ENCODE measurements at places on chromosomes 6 and 20.

DNA sequence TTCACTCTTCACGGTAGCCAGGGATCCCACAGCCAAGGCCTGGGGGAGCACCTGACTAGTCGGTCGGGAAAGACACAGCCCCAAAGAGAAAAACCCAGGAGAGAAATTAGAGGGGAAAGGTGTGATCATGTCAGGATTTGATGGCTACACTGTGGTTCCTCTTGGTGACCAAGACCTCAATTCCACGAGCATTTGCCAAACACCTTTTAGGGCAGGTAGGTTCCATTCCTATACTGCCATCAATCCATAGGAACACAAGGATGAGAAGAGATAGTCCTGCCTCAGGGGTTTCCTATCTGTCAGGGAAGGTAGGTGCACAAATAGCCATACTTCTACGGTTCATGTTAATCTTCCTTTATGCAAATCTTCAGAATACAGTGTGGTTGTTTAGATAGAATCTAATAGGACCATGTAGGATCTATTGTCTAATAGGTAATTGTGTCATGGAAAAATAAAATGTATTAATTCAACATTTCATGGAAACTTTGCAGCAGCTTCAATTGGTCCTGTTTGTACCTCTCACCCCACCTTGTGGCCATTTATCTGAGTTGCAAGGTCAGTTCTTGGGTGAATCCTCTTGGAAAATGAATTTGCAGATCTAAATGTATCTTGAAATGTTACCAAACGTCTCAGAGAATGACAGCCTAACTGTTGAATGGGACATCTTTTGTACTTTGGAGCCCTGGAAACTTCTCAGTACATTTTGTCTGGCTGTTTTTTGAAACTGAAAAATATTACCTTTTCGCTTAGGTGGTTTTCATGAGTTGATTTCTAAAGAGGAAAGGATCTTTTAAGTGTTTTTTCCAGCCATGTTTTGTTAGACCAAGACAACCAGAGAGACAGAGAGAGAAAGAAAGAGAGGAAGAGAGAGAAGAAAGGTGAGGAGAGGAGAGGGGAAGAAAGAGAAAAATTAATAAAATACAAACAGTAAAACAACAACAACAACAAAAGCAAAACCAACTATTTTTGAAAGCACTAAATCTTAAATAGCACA, 33.7 kb upstream of the IYD start:
- no peak for DNase-seq

DNA sequence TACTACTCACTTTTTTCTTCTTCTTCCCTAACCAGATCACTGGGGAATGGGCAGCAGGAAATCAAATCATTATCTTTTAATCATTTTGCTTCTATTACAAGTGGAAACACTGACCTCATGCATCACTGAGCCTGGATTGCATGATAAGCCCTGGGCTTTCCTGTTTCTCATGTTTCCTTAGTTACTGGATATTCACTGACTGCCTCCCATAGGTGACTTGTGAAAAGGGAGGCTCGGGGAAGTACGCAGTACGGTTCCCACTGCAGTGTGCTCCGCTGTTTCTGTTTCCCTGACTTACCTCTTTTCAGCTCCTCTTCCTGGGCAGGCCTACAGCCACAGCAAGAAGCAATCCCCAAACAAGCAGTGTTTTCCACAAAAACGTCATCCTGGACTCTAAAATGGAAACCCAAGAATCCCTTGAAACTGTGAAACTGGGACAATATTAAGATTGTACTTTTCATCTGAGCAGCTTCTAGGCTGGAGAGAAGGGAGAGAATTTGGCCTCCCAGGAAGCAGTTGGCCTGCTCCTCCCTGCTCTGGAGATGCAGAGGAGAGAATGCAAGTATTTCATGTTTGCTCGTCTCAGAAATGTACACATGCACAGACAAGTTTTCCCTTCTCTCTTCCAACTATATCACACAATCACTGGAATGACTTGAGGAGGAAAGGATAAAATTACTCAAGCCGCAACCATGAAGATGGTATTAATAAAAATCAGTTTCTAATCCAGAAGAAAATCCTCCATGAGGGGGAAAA, 13.1 kb downstream of the BTNL2 start:
- DNase-seq: no peak

- peak; percentile 20 for DNase-seq
Measured at GRCh38 chr6:501891-502601, 110.5 kb downstream of the IRF4 start.

DNA sequence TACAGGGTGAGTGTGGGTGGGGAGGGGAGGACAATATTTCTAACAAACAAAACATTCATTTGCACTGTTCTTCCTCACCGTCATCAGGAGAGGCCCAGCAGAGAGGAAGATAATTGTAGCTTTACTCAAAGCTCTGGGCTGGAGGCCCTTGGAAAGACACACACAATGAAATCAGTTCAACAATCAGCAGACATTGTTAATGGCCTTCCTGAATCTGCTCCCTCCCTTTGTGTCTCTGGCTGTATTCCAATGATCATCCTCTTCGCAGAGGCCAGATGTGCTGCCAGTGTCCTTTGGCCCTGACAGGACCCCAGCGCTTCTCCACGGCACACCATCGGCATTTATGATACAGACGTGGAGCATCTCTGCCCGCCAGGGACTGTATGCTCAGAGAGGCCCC, 44.6 kb upstream of the LRFN2 start:
- no peak for DNase-seq

GRCh38 chr20:32869562-32869961, 10.8 kb downstream of the EFCAB8 start:
- no peak for DNase-seq

DNA sequence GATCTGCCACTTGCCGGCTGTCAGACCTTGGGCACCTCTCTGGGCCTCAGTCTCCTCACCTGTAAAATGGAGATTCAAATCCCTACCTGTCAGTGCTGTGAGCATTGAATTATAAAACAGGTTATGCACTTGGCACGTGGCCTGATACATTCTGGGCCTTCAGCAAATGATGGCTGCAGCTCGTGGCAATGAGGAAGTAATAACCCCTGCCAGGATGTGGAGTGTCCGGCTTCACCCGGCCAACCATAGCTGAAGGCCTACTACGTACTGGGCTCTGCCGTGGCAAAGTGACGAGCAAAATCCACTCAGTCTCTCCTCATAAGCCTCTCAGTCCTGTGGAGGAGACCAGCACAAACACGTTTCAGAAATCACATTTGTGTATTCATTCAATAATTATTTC, 10.9 kb upstream of the VSTM2L start:
- DNase-seq: no peak

DNA sequence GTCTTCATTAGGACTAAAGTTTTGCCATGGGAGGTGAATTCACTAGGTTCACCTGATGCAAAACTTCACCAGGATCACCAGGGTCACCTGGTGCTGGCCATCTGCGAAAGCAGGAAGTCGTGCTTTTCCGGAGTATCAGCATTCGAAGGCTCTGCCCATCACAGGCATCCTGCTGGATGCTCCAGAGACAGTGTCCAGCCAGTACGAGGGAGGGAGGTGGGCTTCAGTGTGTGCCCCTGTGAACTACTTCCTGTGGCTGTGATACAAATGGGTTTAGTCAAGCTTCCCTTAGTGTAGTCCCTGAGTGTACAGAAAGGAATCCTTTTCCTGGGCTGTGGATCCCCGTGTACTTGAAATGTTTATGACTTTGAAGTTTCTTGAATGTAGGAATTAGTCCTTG, 3.4 kb upstream of the RPS6KA2 start:
- DNase-seq: no peak

DNA sequence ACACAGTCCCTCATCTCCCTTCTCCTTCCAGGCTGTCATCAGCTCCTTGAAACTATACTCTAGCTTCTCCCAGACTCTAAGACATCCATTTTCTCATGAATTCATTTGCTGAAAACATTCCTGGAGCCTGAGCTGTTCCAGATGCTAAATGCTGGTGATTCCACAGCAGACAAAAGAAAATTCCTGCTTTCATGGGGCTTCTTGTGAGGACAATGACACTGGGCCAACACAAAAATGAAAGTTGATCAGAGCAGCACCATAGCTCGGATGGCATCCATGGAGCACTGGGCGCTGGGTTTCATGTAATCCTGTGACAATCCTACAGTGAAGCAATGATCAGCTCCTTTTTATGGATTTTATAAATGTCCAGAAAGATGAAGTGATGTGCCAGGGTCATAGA, 47.4 kb upstream of the STX16 start:
- no peak for DNase-seq

- no peak for DNase-seq
Measured at GRCh38 chr20:44627364-44628010, 24.0 kb downstream of the ADA start.

- no peak for DNase-seq
Measured at GRCh38 chr6:135419162-135419561, 78.4 kb downstream of the AHI1 start.

DNA sequence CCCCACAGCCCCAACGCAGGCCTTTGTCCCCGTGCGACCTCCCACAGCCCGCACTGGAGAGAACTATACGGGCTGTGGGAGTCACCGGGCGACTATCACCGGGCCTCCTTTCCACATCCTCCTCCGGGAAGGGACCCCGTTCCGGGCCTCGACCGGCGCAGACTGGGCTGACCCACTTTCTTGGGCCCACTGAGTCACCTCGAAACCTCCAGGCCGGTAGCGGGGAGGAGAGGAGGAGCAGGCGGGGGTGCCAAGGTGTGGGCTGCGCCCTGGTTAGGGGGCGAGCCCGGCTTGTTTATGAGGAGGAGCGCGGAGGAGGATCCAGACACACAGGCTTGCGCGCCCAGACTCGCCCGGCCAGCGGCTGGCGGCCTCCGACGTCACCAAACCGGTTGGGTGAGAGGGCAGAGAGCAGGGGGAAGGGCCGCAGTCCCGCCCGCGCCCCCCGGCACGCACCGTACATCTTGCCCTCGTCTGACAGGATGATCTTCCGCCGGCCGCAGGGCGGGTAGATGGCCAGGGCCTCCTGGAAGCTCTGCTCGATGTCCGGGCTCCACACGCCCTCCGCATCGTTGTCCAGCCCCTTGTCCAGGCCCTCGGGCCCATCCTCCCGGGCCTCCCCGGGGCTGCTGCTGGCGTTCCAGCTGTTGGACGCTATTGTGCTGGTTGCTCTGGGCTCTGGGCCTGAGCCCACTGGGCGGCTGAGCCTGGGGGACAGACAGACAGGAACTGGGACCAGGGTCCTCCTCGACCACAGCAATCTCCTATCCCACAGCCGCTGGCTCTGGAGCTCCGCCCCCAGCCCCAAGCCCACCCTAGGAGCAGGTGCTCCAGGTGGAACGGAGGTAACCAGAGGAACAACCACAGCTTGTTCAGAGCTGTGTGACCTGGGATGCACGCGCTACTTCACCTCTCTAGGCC, 10.6 kb downstream of the TEAD3 start:
- no peak for DNase-seq

DNA sequence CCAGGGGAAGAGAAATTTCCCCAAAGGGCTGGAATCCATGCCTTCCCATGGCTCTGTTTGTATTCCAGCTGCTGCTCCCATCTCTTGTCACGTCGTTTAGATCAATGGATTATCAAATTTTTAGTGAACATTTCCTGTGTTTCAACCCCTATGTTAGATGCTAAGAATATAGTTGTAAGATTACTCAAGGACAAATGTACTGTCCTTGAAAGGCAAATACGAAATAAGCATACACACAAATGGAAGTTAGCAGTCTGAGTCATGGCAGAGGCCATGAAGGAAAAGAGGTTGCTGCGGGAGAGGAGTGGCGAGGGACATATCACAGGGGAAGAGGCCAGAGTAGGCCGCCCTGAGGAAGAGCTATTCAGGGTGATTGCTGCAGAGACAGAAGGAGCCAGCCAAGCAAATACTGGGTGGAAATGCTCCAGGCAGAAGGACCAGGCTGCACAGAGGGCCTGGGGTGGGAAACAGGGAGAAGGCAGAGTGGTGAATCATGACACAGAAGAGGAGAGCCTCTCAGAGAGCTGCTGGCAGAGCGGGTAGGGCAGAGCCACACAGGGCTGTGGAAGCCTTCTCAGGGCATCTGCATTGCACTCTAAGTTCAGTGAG, 219.2 kb upstream of the LRFN2 start:
- no peak for DNase-seq

- DNase-seq: no peak
Measured at GRCh38 chr6:33213989-33214335, 5.7 kb downstream of the RING1 start.

DNA sequence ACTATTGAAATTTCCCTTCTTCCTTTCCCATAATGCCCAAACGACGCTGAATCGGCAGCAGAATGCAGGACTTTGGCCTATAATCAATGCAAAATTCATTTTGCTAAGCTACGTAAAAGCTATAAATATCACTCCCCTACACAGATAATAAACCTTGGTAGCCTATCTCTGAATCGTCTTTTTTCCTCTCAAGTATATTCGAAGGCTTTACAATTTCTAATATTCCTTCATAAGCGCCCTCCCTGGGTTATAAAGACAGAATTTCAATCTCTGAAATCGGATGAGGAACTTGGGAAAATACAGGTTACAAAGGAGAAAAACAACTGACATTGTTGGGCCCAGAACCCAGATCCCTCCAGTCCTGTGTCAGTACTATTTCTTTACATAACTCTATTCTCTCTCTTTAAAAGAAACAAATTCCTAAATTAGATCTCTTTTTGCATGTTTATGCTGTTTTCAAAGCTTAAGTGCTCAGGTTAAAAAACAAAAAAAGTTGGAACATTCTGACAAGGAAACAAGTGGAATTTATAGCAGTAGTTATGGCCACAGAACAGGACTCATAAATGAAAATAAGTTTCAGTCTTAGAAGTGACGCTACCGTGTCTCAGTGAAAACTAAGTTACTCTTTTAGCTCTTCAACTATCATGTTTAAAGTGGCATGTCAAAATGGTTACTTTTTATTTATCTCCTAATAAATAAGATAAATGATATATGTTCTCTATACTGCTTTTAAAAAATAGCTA, 84.5 kb downstream of the SESN1 start:
- DNase-seq: no peak

GRCh38 chr6:113645576-113645970, 211.6 kb upstream of the MARCKS start:
- no peak for DNase-seq

- no peak for DNase-seq
Measured at GRCh38 chr6:116514111-116514510, 2.7 kb downstream of the CALHM5 start.

DNA sequence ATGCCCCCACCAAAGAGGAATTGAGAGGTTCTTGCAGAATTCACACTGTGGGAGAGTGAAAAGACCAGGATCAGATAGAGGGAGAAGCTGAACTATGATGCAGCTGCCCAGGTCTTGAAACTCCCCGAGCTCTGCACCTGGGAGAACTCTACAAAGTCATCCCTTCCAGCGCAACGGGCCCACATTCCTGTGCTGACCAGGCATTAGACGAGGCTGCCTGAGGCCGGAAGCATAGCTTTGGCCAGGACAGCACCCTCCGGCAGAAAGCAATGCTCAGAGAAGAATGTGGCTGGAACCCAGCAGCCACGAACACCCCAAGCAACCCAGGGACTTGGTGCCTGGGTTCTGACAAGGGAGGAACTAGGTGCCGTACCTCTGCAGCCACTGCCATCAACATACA, 281.5 kb upstream of the CDH4 start:
- DNase-seq: no peak

- no peak for DNase-seq
Measured at GRCh38 chr6:5053864-5054244, 31.3 kb upstream of the PPP1R3G start.

- DNase-seq: no peak
Measured at GRCh38 chr6:119821380-119821779, 471.8 kb upstream of the MAN1A1 start.
